ENCODE measurements at places on chromosomes 1 and 21.

DNA sequence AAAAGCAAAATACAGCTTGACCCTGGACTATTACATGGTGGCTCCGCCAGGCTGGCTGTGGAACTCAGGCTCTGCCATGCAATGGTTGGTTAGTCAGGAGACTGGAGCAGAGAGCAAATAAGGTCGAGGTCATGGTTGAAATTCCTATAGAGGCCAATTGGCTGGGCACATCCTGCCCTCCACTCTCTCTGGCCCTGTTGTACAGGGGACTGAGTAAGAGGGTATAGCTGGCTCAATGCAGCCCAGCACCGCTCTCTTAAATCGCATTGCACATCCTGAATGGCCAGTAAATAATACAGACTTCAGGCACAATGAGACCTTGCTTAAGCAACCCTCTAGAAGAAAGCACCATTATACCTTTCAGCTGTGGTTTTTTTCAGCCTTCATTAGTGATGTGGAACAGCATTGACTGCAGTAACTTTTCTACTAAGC lies 59.3 kb upstream of the PPP2R5A start:
- DNase-seq = no peak

DNA sequence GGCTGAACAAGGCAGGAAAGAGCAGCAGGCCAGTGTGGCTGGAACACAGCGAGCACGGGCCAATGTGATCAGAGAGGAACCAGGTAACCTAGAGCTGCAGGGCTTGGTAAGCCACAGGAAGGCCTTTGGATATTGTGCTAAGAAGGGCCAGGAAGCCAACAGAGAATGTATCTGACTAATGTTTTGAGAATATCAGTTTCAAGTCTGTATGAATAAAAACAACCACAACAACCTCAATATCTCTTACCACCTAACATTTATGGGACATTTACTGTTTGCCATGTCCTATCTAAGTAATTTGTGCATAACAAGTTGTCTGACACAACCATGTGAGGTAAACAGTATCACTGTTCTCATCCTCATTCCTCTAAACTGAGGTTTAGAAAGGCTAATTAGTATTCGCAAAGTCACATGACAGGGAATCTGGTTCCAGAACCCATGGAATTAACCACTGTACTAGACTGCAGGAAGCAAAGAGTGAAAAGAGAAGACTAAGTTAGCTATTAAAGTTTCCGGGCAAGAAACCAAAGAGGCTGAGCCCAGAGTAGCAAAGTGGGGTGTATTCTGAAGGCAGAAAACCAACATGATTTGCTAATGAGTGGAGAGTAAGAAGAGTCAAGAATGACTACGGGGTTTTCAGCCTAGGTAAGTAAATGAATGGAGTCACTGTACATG lies 38.9 kb downstream of the SPRTN start:
- no peak for DNase-seq

DNA sequence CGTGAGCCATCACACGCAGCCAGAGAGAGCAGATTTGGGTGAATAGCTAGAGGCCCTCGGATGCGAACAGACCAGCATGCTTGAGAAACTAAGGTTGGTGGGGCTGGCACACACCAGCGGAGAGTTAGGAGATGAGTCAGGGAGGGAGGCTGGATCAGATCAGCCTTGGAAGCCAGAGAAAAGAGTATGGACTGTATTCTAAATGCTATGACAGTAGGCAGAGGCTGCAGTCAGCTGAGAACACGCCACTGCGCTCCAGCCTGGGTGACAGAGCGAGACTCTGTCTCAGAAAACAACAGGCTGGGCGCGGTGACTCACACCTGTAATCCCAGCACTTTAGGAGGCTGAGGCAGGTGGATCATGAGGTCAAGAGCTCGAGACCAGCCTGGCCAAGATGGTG lies 4.0 kb upstream of the PLEKHM2 start:
- DNase-seq = no peak

- DNase-seq = no peak
Observed at GRCh38 chr21:24514081-24514733, 1093.1 kb downstream of the MRPL39 start.

DNA sequence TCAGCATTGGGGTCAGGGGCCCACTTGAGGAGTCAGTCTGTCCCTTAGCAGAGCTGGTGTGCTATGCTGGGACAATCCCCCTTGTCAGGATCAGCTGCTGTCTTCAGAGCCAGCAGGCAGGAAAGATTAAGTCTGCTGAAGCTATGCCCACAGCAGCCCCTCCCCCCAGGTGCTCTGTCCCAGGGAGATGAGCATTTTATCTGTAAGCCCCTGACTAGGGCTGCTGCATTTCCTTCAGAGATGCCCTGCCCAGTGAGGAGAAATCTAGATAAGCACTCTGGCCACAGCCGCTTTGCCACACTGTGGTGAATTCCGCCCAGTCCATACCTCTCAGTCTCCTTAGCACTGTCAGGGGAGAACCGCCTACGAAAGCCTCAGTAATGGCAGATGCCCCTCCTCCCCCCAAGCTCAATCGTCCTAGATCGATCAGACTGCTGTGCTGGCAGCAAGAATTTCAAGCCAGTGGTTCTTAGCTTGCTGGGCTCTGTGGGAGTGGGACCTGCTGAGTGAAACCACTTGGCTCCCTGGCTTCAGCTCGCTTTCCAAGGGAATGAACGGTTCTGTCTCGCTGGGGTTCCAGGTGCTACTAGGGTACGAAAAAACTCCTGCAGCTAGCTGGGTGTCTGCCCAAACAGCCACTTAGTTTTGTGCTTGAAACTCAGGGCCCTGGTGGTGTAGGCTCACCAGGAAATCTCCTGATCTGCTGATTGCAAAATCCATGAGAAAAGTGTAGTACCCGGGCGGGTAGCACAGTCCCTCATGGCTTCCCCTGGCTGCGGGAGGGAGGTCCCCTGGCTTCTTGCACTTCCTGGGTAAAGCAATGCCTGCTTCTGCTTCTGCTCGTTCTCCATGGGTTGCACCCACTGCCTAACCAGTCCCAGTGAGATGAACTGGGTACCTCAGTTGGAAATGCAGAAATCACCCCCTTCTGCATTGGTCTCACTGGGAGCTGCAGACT lies 25.1 kb upstream of the TP53BP2 start:
- DNase-seq = no peak

GRCh38 chr1:234602334-234603220 lies 7.4 kb downstream of the IRF2BP2 start:
- DNase-seq = no peak

DNA sequence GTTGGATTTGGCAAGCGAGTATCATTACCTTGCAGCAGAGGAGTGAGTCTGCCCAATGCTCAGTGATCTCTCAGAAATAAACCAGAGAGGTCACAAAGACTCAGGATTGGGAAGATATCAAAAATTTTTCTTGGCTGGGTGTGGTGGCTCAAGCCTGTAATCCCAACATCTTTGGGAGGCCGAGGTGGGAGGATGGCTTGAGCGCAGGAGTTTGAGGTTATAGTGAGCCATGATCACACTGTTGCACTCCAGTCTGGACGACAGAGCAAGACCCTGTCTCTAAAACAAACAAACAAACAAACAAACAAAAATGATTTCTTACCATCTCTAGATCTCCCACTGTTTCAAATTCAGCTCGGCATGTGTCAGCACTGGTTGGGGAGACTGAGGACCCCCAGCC lies 13.3 kb upstream of the BECN2 start:
- DNase-seq = no peak

Measured in HS-27A (cell line).